ENCODE measurements at places on chromosomes 1 and 21.
A peak's percentile ranks its signal among the peaks of the same experiment; 100 is the strongest.

DNA sequence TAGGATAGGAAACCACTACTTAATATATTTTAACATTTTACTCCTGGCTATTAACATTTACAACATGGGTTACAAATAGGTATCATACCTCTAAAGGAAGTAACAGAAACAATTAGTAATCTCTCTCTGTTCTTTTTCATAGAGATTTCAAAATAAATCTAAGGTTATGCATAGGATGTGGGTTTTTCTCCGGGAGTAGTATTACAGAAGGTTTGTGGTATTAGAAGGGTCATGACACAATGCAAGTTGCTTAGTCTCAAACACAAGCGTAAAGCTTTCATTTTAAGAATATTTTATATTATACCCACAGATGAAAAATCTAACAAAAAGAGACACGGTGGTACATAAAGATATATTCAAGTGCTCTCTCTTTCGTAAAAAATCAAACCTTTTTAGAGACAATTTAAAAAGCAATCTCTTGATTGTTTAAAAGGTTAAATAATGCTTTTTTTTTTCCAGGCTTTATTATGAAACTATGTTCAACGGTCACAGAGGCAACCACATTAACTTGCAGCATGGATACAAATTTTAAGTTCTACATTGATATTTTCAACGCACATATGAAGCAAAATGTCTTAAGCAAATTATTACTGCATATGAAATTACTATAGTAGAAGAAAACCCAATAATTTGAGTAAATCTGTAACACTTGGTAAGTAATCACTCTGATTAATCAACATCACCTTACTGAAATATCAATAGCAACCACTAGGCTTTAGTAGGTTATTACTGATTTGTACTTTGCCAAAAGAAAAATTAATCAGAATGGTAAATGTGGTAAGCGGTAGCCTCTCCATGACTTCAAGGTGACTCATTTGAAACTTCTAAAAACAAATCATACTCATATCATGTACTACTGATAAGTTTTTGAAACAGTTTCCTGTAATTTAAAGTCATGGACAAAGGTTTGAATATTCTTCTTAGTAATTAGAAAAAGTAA lies 97.4 kb upstream of the GFI1 start:
- no peak for DNase-seq

DNA sequence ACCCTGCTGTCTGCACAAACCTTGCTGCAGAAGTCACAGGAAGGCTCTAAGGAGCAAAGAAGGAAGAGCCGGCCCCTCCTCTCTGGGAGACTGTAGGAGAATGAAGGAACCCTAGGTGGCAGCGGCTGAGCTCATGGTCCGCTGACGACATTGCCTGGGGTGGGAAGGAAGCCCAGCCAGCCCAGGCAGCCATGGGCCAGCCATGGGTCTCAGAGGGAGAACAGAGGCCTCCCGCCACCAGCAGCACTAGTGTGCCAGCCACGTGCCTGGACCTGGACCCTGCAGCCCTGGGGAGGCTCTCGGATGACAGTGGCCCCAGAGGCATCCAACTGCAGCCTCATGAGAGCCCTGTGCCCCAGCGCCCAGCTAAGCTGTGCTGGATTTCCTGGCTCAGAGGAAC lies 49.2 kb upstream of the POFUT2 start:
- DNase-seq, result no peak

- no peak for DNase-seq
These were observed 358.4 kb upstream of the ADGRL4 start for GRCh38 chr1:79364896-79365295.

DNA sequence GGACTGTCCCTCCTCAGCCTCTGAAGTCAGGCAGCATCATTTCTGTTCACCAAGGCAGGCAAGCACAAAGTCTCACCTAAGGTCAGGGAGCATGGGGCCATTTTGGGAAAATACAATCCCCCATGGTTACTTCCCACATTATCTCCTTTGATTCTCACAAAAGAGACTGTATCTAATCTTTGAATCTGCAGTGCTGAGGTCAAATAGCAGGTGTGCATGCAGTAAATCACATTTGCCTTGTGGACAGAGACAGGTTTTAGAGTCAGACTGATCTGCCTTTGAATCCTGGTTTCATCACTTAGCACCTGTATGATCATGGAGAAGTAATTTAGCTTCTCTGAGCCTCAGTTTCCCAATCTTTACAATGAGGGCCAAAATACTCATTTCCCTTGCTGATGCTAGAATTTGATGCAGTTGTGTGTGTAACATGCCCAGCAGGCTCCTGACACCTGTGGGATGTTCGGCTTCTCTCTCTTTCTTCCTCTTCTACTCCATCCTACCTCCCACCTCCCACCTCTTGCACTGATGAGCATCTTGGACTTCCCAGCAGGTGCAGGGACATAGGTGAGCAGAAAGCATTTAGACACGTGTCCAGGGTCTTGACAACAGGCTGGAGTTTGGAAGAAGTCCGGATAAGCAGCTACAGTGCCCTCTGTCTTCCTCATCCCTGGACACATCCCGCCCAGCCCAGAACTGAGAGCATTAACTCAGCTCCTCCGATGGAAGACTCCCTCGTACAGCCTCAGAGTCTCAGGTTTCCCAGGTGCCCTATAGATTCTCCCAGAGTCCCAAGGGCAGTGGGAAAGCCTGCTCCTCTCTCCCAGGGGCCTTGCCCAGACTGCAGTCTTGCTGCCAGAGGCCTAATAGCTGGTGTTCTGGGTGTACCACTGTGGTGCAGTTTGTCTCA lies 18.9 kb downstream of the NENF start:
- DNase-seq, result peak; percentile 61

- DNase-seq, result no peak
These were observed 79.4 kb downstream of the S1PR1 start for GRCh38 chr1:101316256-101316655.

DNA sequence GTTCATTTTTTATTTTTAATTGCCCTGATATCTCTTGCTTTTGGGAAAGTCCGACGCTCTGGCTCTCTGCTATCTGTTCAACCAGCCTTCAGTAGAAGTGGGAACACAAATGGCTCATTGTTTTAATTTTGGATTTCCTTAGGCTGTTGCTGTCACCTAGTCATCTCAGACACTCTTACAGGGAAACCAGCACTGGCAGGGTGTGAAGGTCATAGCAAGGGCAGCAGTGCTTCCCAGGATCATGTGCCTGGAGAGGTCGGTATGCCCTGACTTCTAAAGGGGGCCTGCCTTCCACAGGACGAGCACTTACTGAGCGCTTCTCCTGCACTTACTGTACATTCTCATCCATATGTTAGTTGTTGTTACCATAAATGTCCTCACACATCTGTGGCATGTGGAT lies 224.2 kb downstream of the DISC1 start:
- DNase-seq, result no peak

DNA sequence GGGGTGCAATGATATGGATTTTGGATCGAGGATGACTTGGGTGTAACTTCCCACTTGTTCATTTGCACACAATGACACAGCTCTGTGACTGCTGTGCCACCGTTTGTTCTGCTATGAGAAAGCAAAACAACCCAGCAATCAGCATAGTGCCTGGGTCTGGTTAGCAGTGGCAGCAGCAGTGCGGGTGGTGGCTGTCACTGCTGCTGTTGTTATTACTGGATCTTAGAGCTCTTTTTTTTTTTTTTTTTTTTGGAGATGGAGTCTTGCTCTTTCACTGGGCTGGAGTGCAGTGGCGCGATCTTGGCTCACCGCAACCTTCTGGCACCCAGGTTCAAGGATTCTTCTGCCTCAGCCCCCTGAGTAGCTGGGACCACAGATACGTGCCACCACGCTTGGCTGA lies 56.9 kb downstream of the TBCE start:
- DNase-seq, result no peak

DNA sequence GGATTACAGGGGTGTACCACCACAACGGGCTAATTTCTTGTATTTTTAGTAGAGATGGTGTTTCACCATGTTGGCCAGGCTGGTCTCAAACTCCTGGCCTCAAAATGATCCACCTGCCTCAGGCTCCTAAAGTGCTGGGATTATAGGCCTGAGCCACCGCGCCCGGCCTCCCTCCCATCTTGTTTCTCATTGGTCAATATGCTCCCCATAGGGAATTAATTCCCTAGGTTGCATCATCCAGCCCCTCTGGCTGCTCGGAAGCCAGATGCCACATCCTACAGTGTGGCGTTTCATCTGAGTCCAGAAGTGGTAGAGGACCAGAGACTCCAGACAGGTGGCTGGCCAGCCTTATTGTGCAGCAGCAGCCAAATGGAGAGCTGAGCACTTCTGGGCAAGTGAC lies 11.5 kb upstream of the VASH2 start:
- no peak for DNase-seq

DNA sequence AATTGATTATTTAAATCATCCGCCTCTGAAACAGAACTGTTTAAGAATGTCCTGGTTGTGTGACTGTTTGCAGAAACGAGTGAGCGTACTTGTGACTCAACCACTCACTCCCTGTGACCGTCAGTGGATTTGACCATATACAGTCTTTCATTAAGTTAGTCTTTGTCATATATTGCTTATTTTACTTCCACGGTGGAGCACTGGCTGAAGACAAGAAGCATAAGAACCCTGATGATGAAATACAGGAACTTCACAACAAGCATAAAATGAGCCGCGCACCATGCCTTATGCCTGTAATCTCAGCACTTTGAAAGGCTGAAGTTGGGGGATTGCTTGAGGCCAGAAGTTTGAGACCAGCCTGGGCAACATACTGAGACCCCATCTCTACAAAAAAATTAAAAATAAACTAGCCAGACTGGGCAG lies 194.0 kb downstream of the TOMM20 start:
- no peak for DNase-seq

- no peak for DNase-seq
These were observed 20.7 kb downstream of the ATP1A1 start for GRCh38 chr1:116393792-116394191.

GRCh38 chr1:240084749-240085148 lies 6.9 kb upstream of the FMN2 start:
- no peak for DNase-seq

GRCh38 chr1:92244376-92244775 lies 26.7 kb downstream of the C1orf146 start:
- DNase-seq, result no peak

DNA sequence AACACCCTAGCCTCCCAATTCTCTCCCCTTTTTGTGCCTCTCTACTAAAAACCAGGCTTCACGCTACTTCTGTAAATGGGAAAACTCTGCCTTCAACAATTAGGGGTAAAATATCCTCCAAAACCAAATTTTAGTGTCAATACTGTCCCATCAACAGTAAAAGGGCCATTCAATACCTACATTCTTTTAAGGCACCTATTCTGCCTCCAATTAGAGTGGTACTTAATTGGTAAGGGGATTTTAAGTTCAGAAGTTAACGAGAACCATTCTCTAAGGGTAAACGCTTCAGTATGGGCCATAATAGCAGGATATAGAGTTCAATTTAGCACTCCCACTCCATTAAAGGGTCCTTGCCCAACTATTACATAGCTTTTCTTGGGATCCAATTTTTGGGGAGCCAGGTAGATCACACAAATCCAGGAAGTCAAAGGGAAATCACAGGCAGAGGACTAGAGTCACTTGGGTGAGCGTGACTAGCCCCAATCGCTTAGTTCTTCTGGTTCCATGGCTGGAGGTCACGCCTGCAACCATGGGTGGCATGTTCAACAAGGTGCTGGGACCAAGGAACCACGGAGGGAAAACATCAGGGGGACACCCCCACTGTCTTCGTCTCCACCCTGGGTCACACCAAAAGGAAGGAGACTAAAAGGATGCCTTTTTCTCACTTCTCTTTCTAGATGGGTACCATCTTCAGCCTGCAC lies 20.1 kb upstream of the BSDC1 start:
- DNase-seq, result no peak

GRCh38 chr1:178942285-178943198 lies 71.7 kb upstream of the ANGPTL1 start:
- DNase-seq, result peak; percentile 70

DNA sequence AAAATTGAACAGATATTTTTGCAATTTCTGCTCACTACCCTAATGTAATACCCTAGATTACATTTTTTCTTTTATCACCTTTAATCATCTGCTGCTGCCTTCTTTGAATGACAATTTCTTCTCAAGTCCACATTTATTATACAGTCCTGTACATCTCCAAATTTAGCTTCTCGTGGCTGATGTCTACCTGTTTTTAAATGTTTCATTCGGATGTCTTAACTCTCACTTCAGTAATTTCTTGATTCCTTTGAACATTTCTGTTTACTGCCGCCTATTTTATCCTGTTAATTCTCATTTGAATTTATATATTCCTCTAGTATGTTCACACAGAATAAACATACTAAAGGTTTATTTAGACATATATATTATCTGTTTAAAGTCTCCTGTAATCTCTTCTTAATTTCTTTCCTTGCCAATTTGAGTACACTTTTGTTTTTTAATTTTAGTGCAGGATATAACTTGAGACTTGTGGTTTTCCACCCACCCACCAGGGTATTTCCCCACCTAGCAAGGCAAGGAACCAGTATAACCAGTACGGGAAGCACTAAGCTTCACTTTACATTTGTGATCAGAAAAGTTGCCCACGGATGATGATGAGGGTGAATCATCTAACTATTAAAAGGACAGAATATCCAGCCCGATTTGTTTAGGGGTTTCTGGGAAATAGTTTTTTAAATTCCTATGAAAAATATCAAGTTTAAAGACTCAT lies 12.7 kb downstream of the INSL5 start:
- DNase-seq, result no peak

- no peak for DNase-seq
These were observed 65.6 kb upstream of the PLXNA2 start for GRCh38 chr1:208309771-208310170.

Measured in coronary artery (tissue), 2 donors.